ENCODE measurements at places on chromosomes 13 and 19. TPM values are rescaled to one million over a fixed set of nuclear protein-coding genes. Genes with fewer than 3 reads are reported as not detected.

ZIC5 gene
- total RNA-seq, result not detected

ZNF540 gene
- total RNA-seq, result 0.30 TPM

NECTIN2 gene
- 117 TPM for total RNA-seq

NLRP9 gene
- not detected for total RNA-seq

CDC42EP5 gene
- total RNA-seq, result 30.4 TPM

IGFL1 gene
- total RNA-seq, result not detected

PLIN4 gene
- total RNA-seq, result 0.15 TPM

CYP4F2 gene
- not detected for total RNA-seq

TRPC4 gene
- 0.50 TPM for total RNA-seq

OR7D2 gene
- not detected for total RNA-seq

IGFL2 gene
- total RNA-seq, result not detected

NMRK2 gene
- not detected for total RNA-seq

TMEM205 gene
- total RNA-seq, result 135 TPM

DZIP1 gene
- total RNA-seq, result 23.4 TPM

CEACAM8 gene
- not detected for total RNA-seq

FCHO1 gene
- 1.8 TPM for total RNA-seq

TNNT1 gene
- total RNA-seq, result 0.89 TPM
